ENCODE measurements at places on chromosomes 5 and 9. TPM values are rescaled to one million over a fixed set of nuclear protein-coding genes. Genes with fewer than 3 reads are reported as not detected.

DNA sequence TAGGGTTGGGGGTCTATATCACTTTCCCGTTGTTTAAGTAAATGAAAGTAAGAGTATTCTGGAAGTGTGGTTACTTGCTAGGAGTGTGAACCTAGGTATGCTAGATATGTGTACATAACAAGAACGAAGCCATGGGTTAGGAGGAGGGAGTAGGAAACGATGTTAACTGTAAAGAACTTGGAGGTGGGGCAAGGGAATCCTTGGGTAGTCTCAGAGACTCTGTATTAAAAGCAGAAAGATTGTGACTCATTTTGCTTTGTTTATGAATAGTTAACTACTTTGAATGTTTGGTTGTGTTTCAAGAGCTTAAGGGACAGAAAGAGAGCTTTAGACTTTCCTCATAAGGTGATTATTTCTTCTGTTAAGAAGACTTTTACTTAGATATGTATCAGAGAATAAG lies 59.9 kb downstream of the TMEM252 start:
- no peaks in the 10 kb centered on the region for H3K27me3 ChIP-seq
- no peak for DNase-seq
- no peaks in the 10 kb centered on the region for H3K4me1 ChIP-seq
- H3K4me3 ChIP-seq = no peak overlapping the region

DNA sequence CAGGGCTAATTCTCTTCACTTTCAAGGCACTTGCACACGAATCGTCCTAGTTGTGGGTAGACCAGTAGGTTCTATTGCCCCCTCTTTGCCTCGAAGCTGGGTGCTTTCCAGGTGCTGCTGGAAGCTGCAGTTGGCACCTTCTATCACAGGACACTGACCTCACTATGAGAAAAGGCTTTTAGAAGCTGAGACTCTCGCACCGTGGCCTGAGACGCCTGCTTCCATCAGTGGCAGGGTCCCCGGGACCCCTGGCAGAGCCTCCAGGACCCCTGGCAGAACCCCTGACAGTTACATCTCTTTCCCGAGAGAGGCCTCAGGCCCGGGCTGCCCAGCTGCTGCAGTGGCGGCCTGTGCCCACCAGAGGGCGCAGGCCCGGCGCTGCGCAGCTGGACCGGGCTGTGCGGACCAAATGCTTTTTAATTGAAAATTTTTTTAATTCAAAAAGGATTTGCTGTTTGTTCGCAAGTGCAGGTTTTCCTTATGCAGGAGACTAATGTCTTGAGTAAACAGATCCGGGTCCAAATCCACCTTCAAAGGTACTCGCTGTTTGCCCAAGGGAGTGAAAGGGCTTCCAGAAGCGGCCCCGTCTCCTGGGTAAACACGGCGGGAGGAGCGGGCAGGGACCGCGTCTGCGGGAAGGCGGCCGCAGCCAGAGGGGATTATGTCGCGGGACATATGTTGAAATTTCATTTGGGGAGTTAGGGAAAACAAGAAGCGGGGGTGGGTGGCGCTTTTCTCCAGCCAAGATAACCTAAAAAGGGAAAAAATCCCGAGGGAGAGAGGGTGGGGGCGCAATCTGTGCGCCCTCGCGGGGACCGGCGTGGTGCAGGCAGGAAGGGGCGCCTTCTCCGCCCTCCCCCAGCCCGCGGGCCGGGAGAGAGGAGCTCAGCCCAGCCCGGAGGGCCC lies 114.5 kb upstream of the LMX1B start:
- peaks cover 5% of the 10 kb centered on the region for H3K27me3 ChIP-seq
- no peaks in the 10 kb centered on the region for H3K36me3 ChIP-seq
- peaks cover 6% of the 10 kb centered on the region for H3K4me1 ChIP-seq

- no peak for DNase-seq
- H3K27ac ChIP-seq = no peak overlapping the region
- H3K4me3 ChIP-seq = no peak overlapping the region
- no peaks in the 10 kb centered on the region for H3K4me1 ChIP-seq
- no peaks in the 10 kb centered on the region for H3K27me3 ChIP-seq
- no peaks in the 10 kb centered on the region for H3K36me3 ChIP-seq
Measured at GRCh38 chr9:16530669-16531642, 339.5 kb downstream of the BNC2 start.

GRCh38 chr9:134693641-134694367 lies 52.2 kb downstream of the COL5A1 start:
- no peak for DNase-seq
- H3K4me3 ChIP-seq = no peak overlapping the region
- H3K4me1 ChIP-seq = no peaks in the 10 kb centered on the region
- no peak overlapping the region for H3K27ac ChIP-seq

DNA sequence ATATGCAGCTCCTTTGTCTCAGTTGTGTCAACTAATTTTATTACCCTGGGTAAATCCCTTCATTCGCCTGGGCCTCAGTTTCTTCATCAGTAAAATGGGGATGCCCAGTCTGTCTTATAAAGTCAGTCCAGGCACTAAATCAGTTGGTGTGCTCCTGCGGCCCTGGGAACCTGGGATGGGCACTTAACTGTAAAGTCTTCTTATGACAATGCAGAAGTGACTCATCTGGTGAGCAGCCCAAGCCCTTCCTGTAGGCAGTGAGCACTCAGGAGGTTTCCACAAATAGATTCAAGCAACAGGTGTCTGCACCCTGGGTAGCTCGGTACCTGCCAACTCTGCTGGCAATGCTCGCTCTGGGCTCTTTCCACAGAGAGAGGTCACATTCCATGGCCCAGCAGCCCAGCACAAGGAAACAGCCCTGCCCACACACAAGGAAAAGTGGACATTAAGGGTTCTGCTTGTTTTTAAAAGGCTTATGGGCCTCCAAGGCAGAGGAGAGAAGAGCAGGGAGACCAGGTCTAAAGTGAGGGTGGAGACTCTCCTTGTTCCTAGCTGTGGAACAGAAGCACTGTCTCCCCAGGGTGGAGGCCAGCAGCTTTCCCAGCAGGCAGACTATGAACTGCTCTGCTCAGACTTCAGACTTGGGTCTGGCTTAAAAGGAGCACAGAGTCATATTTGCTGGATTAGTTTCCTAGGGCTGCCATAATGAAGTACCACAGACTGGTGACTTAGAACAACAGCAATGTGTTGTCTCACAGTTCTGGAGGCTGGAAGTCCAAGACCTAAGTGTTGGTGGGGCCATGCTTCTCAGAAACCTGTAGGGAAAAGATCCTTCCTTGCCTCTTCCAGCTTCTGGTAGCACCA lies 89.7 kb upstream of the ADRA1B start:
- no peaks in the 10 kb centered on the region for H3K27me3 ChIP-seq
- no peaks in the 10 kb centered on the region for H3K36me3 ChIP-seq
- H3K4me1 ChIP-seq = no peaks in the 10 kb centered on the region
- no peak for DNase-seq

DNA sequence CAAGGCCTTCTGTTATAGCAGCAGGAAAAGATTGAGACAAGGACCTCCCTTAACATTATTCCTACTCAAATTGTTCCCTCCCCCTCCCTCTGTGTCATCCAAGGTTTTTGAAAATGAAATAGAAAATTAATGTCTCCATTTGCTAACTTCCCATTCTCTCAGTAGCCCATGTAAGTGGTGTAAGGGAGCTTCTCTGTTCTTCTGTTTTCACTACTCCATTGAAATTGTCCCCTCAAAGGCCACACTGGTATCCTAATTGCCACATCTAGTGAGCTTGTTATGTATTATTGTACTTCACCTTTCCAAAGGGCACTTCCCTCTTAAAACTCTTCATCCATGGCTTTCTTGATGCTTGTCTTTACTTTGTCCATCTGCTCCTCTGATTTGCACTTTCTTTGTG lies 131.2 kb upstream of the PIK3R1 start:
- H3K27me3 ChIP-seq = no peaks in the 10 kb centered on the region
- no peaks in the 10 kb centered on the region for H3K4me1 ChIP-seq
- no peak overlapping the region for H3K27ac ChIP-seq
- no peak for DNase-seq
- no peak overlapping the region for H3K4me3 ChIP-seq
- no peaks in the 10 kb centered on the region for H3K36me3 ChIP-seq

DNA sequence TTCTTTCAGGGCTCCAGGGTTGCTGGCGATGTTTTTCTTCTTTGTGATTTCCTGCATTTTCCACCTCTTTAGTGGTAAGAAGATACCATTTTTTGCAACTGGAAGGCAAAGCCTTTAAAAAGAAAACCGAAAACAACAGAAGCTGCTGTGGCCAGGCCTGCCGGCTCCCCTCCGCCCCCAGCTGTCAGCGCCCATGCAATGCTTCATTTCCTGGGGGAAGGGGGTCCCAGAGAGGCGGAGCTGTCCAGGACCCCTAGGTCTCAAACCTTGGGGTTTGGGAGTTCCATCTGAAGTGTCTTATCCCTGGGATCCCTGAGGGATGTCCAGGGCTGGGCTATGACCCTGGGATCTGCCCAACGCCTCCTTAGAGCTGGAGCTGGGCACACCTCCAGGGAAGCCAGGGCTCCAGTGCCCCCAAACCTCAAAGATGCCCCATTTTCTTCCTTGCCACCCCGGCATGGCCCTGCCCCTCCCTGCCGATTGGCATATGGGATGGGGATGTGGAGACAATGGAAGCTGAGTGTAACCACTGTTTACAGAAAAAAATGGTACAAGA lies 257.2 kb upstream of the MVB12B start:
- H3K4me3 ChIP-seq = no peak overlapping the region
- no peaks in the 10 kb centered on the region for H3K4me1 ChIP-seq
- H3K27me3 ChIP-seq = no peaks in the 10 kb centered on the region
- DNase-seq = no peak

- H3K4me1 ChIP-seq = no peaks in the 10 kb centered on the region
- DNase-seq = no peak
- H3K27me3 ChIP-seq = no peaks in the 10 kb centered on the region
Measured at GRCh38 chr5:95697781-95698681, 15.2 kb upstream of the SPATA9 start.

GRCh38 chr9:106713206-106713605 lies 149.8 kb upstream of the ZNF462 start:
- H3K4me1 ChIP-seq = no peaks in the 10 kb centered on the region
- no peak overlapping the region for H3K27ac ChIP-seq
- no peak for DNase-seq

Gene OTP
- not detected for polyA plus RNA-seq

Gene AKNA
- polyA plus RNA-seq = 1.9 TPM

Gene FST
- 0.16 TPM for polyA plus RNA-seq

Gene NMUR2
- not detected for polyA plus RNA-seq

Gene RIGI
- polyA plus RNA-seq = 22.1 TPM

Gene TEX48
- polyA plus RNA-seq = not detected

Data from CD4-positive, alpha-beta memory T cell (primary cell).